ENCODE measurements at places on chromosomes 1 and 21.

DNA sequence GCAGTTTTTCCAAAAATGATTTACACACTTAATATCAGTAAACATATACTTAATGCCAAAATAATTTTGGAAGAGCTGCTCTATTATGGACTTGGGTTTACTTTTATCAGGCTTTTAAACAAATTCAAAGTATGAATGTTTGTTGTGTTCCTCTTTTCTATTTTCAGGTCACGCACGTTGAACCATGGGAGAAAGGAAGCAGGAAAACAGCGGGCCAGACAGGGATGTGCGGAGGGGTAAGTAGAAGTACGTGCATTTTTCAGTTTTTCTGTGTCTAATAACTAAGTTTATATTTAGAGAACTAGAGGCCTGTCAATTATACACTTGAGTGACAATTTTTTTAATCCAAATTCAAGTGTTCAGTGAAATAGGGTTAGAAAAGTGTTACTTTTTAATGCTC is 3.4 kb downstream of the PRPF38B start:
- DNase-seq = no peak

DNA sequence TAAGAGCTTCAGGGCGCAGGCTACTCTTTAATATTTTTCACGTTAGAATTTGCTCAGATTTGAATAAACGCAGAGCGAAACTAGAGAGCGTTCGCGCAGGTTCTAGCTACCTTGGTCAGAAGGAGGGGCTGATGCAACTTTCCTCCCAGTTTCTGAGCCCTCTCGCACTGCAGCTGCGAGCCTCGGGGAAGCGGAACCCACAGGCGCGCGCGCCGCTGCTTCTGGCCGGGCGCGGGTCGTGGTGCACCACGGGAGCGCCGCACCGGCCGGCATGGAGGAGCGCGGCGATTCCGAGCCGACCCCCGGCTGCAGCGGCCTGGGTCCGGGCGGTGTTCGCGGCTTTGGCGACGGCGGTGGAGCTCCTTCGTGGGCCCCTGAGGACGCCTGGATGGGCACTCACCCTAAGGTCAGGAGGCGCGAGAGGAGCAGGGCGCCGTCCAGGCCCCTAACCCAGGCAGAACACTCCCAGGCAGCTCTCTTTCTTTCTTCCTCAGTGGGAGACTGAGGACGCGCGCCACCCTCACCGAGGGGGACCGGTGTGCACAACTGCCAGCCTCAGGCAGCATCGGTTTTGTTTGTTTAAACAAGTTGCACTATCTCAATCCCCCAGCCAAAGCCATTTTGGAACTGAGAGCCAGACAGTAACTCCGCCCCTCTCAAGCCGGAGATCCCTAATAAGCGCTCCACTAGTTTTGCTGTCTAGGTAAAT is at the start of gene TSEN15:
TSS of gene TSEN15 (plus strand) at position 246 of the 709 bp plus-strand sequence. CDS start at position 272, 26 bp downstream.
- DNase-seq = peak; percentile 82

DNA sequence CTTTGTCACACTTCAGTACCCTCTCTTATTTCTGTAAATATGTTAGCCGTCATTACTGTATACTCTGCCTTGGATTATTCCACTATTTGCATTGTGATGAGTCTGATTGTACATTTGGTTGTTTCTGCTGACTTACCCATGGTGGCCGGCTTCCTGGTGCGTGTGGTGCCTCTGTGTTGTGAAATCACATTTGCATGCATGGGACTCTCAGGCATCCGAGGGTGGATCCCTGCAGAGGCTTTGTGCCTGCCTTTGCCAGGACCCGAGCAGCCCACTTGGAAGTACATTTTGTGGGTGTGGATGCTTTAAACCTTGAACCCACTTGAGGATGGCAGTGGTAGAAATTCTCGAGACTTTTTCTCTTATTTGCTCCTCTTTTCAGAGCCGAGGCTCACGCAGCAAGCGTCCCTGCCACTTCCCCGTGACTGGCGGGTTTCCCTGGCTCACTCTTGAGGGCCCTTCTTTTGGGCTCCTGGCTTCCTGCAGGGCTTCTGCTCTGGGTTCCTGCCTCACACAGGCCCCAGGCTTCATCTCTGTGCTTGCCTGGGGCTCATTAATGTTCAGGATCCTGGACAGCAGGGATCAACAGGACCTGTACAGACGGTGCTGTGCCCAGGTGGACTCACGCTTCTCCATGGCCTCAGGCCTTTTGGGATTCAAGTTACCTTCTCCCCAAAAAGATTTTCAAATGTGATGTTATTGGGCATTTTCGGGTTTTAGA is 36.6 kb downstream of the POFUT2 start:
- no peak for DNase-seq

DNA sequence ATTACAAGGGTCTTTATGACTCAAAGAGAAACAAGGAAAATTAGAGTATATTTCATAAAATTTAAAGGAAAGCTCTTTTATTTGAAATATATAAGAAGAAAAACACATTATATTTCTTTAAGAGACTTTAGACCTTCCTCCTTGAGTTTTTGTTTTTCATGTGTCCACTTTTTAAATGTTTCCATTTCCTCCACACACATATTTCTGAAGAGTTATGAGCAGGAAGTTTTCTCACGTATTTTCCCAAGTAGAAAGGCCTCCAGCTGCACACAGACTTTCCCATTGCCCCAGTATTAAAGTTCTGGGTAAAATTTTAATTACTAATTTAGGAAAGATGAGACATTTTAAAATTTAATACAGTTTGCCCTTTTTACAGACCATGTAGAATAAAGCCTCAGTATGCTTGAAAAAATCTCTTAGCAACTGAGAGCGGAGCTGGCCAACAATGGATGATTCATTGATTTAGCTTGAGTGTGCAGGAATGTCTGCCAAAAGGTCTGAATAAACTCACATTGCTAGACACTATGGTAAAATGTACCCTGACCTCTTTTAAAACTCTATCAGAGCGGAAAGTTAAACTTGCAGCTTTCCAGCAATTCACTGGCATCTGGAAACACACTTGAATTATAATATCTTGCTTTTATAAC is 57.9 kb downstream of the DDAH1 start:
- no peak for DNase-seq

- DNase-seq = no peak
Measured at GRCh38 chr1:45001011-45001481, 10.1 kb downstream of the HECTD3 start.

- no peak for DNase-seq
Measured at GRCh38 chr1:87712261-87713010, 383.8 kb downstream of the LMO4 start.

DNA sequence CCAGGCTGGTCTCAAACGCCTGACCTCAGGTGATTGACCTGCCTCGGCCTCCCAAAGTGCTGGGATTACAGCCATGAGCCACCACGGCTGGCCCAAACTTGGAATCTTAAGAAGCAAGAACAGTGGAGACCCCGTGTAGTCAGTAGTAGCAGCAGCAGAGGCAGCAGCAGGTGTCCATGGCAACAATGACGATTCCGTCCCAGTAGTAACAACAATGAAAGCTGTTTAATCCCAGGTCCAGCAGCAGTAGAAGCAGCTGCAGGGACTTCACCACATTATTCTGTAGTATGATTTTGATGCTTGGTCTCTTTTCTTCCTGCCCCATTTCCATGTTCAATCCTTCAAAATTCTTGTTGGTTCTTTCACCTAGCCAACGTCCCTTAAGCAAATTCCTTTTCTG is 69.6 kb upstream of the KCTD3 start:
- DNase-seq = no peak

DNA sequence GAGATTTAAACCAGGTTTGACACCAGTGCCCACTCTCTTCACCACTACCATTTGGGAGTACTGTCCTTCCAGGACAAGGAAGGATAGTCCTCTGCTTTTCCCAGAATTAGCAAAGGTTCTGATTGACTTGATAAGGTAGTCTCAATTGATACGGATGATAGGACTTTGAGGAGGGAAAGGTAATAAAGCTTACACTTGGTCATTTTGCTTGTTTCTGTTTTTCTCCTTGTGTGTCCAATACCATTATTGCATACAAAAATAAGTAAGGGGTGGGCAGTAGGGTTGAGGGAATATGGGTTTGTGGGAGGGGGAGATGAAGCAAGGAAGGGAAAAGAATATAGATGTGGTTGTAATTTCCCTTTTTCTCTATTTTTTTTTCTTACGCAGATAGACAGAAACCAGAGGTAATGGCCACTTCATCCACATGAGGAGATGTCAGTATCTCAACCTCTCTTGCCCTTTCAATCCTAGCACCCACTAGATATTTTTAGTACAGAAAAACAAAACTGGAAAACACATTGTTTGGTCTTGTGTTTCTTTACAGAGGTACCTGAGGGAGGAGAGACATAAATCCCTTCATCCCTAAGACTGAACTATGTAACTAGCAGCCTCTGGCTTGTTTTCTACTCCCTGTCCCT is 2.6 kb downstream of the C1orf56 start:
- DNase-seq = no peak

- DNase-seq = no peak
Measured at GRCh38 chr1:27136998-27137542, 17.9 kb downstream of the SLC9A1 start.

- DNase-seq = peak; percentile 73
Measured at GRCh38 chr1:81799939-81800694, 617 bp upstream of the ADGRL2 start.

GRCh38 chr1:219374046-219374566 is 200.4 kb downstream of the LYPLAL1 start:
- no peak for DNase-seq

- no peak for DNase-seq
Measured at GRCh38 chr1:15460708-15461095, 4.2 kb downstream of the CELA2A start.

DNA sequence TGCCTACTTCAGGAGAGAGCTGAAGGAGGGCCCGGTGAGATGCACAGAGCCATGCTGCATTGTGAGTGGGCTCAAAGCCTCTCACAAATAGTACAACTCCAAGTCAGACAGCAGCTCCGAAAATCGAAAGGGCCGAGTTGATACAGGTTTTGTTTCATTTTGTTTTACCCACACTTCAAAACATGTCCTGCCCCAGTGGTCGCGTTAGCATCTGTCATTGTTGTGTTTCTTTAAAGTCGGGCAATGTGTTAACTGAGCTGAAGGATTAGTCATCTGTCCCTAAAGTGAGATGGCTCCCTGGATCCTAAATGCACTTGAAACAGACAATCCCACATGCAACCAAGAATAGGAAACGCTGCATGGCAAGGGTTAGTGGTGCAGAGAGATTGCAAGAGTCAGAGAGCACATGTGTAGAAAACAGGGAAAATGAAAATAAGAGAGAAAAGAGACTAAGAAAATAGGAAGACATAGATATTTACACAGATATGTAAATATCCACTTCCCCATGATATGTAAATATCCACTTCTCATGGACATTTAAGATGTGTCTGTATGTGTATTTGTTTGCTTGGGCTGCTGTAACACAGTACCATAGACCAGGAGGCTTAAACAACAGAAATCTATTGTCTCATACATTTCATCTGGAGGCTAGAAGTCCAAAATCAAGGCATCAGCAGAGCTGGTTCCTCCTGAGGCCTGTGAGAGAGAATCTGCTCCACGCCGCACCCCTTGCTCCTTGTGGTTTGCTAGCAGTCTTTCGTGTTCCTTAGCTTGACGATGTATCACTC is 131.4 kb upstream of the RAB4A start:
- DNase-seq = no peak

- DNase-seq = no peak
Measured at GRCh38 chr1:44057293-44057692, 26.0 kb upstream of the SLC6A9 start.

Data from coronary artery (tissue), 2 donors.